Activated CD8-positive, alpha-beta T cell treated with anti-CD3 and anti-CD28 coated beads for 36 hours (primary cell): ENCODE measurements at places on chromosomes 7 and 10.
A peak's percentile ranks its signal among the peaks of the same experiment; 100 is the strongest.

GRCh38 chr10:3700531-3701076 lies 84.4 kb downstream of the KLF6 start:
- no peak for DNase-seq

- DNase-seq, result no peak
These were observed 15.8 kb downstream of the MET start for GRCh38 chr7:116687801-116688201.

DNA sequence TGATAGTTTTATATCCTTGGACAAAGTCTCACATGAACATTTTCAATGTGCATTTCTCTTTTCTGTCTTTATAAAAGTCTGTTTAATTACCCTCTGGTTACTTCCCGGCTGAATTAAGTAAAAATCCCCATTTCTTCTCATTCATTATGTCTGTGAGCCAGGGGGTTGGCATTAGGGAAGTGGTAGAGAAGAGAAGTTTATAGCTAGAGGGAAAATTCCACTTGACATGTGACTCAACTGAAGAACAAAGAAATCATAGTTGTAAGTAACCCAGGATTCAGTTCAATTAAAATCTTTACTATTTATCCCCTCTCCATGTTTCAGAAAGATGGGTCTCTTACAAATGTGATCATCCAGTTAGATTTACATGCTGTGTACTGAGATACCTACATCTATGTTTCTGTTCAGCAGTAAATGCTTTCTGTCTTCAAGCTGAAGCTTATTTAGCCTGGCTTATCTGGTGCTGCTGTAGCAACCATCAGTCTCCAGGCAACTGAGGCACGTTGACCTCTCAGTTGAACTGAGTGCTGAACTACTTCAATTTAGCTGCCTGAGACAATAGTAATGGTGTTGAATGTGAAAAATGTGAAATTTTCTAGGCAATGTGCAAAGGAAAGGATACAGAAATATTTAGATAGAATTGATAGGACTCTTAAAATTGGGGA lies 181.6 kb downstream of the MLLT10 start:
- no peak for DNase-seq

- DNase-seq, result no peak
These were observed at the start of gene ELN for GRCh38 chr7:74027683-74028320. TSS of gene ELN (plus strand) at chr7:74028173. CDS start at chr7:74028188, 15 bp downstream.

GRCh38 chr7:17640730-17641377 lies 299.4 kb downstream of the SNX13 start:
- DNase-seq, result peak; percentile 41

GRCh38 chr7:131502810-131503508 lies 53.5 kb downstream of the PODXL start:
- DNase-seq, result no peak

GRCh38 chr7:74149071-74149470 lies 25.1 kb upstream of the EIF4H start:
- DNase-seq, result no peak

- no peak for DNase-seq
These were observed 149.6 kb downstream of the BICC1 start for GRCh38 chr10:58662314-58662713.

GRCh38 chr7:149559711-149560110 lies 62.1 kb upstream of the ZNF746 start:
- no peak for DNase-seq

DNA sequence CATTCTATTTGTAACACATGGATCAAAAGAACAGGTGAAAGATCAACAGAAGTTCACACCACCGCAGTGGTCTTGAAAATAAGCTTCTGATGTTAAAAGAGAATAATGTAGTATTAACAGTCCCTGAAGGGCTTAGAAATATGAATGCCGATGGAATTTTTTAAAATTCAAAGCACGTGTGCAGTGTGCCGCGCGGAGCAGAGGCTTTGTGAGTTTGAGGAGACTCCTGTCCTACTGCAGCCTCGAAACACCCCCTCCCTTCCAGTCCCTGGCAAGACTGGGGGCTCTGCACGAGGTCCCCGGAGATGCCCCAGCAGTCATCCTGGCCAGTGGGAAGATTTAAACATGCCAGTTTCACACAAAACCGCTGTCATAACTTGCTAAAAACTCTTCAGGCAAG lies 196.6 kb downstream of the DIP2C start:
- no peak for DNase-seq

DNA sequence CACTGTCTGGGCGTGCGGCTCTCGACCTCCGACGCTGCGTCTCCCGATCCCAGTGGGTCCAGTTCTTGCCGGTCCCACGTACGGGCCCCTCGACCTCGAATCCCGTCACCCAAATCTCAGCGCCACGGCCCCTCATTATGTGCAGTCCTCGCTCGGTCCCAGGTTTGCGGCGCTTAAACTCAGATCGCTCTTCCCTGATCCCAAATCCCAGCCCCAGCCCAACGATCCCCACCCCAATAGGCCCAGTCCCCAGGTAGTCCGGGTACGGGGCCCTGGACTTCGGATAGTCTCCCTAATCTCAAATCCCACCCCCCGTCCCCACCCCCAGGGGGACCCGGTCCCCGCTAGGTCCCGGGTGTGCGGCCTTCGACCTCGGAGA lies 666 bp downstream of the HNRNPF start:
- DNase-seq, result no peak

DNA sequence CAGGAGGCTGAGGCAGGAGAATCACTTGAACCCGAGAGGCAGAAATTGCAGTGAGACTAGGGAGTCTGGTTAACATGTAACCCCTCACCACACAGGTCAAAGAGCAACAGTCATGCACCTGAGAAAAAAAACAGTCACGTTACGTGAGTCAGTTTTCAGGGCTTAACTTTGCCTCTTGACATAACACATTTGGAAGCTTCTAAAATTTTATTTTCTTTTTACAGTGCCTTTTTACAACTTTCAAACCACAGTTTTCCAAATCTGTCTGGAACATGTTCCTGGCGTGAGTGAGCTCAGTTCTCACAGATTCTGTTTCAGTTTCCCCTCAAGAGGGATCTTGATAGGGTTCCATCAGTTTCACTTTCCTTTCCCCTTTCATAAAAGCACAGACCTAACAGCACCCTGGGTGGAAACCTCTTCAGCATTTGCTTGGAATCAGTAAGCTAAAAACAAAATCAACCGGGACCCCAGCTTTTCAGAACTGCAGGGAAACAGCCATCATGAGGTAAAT lies 4.4 kb downstream of the IFIT3 start:
- peak; percentile 48 for DNase-seq
